IMR-90 (cell line): ENCODE measurements at places on chromosomes 7 and 10.

GRCh38 chr10:45581582-45582385 is 90.8 kb downstream of the ZFAND4 start:
- no peaks in the 10 kb centered on the region for H3K36me3 ChIP-seq
- no peaks in the 10 kb centered on the region for H3K4me1 ChIP-seq
- H3K27ac ChIP-seq: no peak overlapping the region
- H3K4me3 ChIP-seq: no peak overlapping the region

DNA sequence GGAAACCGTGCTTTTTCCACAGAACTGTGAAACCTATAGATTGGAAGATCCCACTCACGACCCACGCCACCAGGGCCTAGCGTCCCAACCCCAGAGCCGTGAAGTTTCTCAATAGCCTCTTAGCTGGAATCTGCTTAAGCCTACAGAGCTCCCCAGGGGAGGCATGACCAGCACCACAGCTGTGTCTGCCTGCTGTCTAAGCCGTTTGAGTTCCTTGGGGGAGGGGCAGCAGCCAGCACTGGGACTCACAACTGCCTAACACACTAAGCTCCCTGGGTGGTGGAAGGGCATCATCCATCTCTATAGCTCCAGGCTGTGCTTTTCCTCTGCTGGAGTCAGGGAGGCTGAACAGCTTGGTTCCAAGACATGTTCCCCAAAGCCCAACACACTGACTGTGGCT is 26.0 kb upstream of the TMEM140 start:
- DNase-seq: no peak
- no peaks in the 10 kb centered on the region for H3K4me1 ChIP-seq
- no peak overlapping the region for H3K27ac ChIP-seq
- no peaks in the 10 kb centered on the region for H3K36me3 ChIP-seq

DNA sequence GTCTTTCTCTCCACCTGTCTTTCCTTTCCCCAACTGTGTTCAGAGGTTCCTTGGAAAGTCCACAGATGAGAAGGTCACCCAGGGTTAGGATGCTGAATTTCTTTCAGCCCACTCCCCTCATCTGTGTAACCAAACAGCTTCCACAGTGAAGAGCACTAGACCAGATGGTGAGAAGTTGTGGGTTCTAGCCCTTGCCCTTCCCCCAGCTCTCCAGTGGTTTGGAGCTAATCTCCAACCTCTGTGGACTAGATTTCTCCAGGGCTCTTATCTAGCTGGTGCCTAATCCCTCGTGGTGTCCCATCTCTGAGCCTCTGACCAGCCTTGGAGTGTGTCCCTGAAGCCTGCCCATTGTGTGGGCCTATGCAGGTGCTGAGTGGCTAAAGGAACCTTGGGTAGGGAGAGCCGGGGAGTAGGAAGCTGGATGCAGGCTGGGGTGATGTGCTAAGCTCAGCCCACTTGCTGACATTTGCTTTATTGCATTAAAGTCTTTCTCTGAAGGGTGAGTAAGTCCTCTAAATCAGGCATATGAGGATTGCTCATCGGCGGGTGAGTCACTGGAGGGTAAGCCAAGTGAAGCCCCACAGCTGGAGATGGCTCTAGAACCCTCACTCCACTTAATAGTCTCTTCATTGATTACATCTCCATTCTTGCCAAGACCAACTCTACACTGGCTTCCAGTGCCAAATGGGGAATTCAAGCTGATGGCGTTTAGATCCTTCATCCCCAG is 14.9 kb downstream of the DUSP5 start:
- peaks cover 16% of the 10 kb centered on the region for H3K4me1 ChIP-seq
- H3K36me3 ChIP-seq: peaks cover 43% of the 10 kb centered on the region
- peak overlapping the region; percentile 62 for H3K27ac ChIP-seq
- no peaks in the 10 kb centered on the region for H3K27me3 ChIP-seq
- no peak overlapping the region for H3K4me3 ChIP-seq

DNA sequence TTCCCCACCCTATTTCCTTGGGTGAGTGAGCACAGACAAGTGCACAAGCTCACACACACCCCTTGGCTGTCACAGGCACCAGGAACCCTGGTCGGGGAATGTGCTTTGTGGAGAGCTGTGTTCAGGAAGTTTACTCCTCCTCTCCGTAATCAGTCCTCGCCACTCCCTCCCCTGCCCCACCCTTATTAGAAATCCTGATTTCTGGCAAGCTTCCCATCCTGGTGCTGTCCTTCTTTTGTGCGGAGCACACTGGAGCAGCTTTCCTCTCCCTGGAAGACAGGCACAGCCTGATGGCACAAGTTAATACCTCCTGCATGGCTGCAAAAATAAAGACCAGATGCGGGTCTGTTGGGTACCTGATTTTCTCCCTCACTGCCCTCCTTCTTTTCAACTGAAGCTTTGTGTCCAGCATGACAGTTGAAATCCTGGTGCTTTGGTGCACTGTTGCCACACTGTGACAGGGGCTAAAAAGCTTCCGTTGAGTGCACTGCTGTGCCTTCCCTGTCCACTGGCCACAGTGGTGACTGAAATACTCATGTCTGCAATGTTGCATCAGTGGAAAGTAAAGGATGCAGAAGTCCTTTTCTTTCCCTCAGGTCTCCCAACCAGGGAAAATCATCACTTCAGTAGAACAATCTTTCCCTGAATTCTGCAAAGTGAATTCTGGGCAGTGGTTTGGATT is 55.0 kb downstream of the LRRC4 start:
- H3K27ac ChIP-seq: no peak overlapping the region
- no peak overlapping the region for H3K4me3 ChIP-seq
- H3K27me3 ChIP-seq: no peaks in the 10 kb centered on the region
- peaks cover 8% of the 10 kb centered on the region for H3K36me3 ChIP-seq

DNA sequence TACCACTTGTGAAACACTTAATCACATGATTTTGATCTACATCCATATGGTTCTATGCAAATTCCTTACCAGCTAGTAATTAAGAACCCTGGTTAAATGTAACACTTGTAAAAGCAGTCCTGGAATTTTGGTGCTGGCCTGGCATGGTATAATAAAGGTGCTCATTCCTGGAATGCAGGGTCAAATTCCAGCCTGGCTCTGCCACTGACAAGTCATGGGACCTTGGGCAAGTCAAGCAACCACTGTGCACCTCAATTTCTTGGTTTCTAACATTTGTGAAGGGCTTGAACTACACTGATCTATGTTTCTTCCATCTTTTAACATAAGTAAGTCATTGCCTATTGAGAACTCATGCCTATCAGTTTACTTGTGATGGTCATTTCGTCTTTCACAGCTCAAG is 91.9 kb upstream of the PIK3CG start:
- no peak for DNase-seq
- no peaks in the 10 kb centered on the region for H3K36me3 ChIP-seq
- no peak overlapping the region for H3K4me3 ChIP-seq
- H3K27ac ChIP-seq: peak overlapping the region; percentile 84
- peaks cover 21% of the 10 kb centered on the region for H3K4me1 ChIP-seq
- no peaks in the 10 kb centered on the region for H3K27me3 ChIP-seq
